Large intestine (tissue), 12 donors: ENCODE measurements at places on chromosomes 1 and 21. TPM values are rescaled to one million over a fixed set of nuclear protein-coding genes. Genes with fewer than 3 reads are reported as not detected.

KRTAP11-1 gene
- polyA plus RNA-seq: not detected

PDC gene
- polyA plus RNA-seq: 0.25 TPM

DYRK3 gene
- polyA plus RNA-seq: 4.3 TPM

CSF3R gene
- polyA plus RNA-seq: 4.1 TPM

GRCh38 chr21:34583926-34584563 is 30.9 kb downstream of the RCAN1 start:
- no peak for DNase-seq

GRCh38 chr1:99548943-99549605 is 96.8 kb upstream of the PALMD start:
- peak; percentile 10 for DNase-seq

GRCh38 chr21:45136927-45137611 is 62.7 kb downstream of the ADARB1 start:
- DNase-seq: peak; percentile 84

GRCh38 chr1:33465316-33465715 is 7.1 kb upstream of the ZSCAN20 start:
- no peak for DNase-seq

DNA sequence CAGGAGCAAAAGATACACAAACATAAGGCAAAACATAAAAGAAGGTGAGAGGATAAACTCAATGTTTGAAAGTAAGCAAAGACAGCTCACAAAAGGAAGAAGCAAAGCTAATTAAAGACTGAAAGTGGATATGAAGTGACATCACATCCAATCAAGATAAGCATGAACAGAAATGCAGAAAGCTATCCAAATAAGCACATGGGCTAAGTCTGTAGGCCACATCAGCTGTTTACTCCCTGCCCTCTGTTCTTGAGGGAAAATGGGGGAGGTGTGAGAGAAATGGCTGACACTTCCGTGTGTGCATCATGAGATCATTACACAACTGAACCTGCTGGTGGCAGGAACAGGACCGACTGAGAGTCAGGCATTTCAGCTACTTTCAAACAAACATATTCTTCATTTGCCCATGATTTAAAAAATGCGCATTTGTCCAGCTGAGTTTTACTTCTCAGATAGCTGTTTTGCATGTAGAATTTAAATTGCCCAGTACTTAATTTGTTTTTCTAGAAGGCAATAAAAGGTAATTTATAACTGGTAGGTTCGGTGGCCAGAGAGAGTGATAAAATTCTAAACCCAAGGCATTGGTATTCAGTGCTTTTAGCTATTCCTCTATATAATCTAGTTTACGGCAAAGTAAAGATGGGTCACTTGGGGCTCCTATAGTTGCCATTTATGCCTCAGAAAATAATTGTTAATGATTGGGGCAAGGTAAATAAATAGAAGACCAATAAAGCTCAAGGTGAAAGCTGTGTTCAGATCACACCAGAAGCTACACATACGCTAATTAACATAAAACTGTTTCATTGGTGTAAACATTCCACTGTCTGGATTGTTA is 27.2 kb upstream of the MAN1A2 start:
- peak; percentile 95 for DNase-seq

DNA sequence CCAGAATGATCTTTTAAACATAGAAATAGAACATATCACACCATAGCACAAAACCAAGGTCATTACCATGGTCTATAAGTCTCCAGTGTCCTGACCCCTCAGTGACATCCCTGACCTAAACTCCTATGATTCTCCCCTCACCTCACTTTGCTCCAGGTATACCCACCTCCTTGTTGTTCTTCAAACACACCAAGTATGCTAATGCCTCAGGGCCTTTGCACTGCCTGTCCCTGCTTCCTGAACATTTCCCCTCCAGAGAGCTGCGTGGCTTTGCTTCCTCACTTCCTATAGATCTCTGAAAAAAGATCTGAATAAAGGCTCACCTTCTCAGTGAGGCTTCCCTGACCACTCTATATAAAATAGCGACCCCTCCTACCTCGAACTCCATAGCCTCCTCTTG is 1.1 kb downstream of the GOLT1A start:
- DNase-seq: no peak

DNA sequence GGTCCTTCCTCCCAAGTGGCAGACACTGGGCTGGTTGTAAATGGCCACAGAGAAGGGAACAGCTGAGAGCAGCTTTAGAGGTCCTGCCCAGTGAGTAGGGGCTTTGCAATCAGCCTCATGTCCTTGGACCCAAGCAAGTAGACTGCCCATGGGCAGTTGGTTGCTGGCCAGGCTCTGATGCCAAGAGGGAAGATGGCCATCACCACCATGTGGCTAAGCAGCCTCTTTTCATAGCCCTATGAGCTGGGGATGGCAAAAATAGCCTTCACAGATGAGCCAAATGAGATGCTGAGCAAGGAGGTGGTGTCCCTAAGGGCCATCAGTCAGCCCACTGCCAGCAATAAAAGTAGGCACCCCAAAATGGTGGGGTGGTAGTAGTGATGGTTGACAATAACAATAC is 3.2 kb downstream of the DISP3 start:
- DNase-seq: no peak

- no peak for DNase-seq
Observed at GRCh38 chr1:187275985-187276575, 447.3 kb downstream of the PLA2G4A start.

DNA sequence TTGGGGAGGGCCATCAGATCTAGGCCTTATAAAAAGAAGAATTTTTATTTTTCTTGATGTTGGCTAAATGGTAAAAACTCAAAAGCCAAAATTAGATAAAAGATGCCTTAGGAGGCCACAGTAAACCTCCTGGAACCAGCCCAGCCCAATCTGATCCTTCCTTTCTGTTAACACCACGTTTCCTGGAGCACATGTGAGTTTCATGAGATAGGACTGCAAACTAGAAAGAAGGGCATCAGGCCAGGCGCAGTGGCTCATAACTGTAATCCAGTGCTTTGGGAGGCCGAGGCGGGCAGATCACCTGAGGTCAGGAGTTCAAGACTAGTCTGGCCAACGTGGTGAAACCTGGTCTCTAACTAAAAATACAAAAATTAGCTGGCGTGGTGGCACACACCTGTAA is 6.7 kb downstream of the HSF2BP start:
- DNase-seq: no peak

GRCh38 chr1:199404976-199405375 is 622.5 kb upstream of the NR5A2 start:
- DNase-seq: no peak

DNA sequence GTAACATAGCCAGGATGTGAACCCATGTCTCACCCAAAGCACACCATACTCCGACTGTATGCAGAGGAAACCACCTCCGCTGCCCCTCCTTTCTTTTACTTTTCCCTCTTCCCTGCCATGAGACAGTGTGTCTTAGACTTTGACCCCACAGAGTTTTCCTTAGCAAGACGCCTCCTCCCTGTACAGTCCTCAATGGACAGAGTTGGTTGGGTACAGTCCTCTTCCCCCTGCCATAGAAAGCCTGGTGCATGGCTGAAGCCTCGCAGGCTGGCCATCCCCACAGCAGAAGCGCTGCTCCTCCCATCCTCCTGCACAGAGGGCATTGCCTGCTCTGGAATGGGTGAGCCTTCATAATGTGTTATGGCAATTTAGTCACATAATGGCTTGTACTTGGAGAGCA is 127.9 kb downstream of the PLPP3 start:
- DNase-seq: peak; percentile 94
